GM23248 (cell line): ENCODE measurements at places on chromosomes 13 and 19. TPM values are rescaled to one million over a fixed set of nuclear protein-coding genes. Genes with fewer than 3 reads are reported as not detected.

GRCh38 chr19:58558066-58558622 lies at the start of gene UBE2M:
Gene UBE2M (minus strand): TSS chr19:58558611. CDS start chr19:58558381, 230 bp downstream.
- peak; percentile 77 for DNase-seq

GRCh38 chr19:3443840-3444694 lies 36.3 kb downstream of the SMIM24 start:
- peak; percentile 33 for DNase-seq

- DNase-seq: peak; percentile 42
These were observed 2.8 kb downstream of the ZNF749 start for GRCh38 chr19:57437931-57438330.

- DNase-seq: no peak
These were observed 70.4 kb upstream of the CACNA1A start for GRCh38 chr19:13576726-13577125.

GRCh38 chr13:21567714-21568113 lies 36.3 kb downstream of the MICU2 start:
- DNase-seq: peak; percentile 41

DNA sequence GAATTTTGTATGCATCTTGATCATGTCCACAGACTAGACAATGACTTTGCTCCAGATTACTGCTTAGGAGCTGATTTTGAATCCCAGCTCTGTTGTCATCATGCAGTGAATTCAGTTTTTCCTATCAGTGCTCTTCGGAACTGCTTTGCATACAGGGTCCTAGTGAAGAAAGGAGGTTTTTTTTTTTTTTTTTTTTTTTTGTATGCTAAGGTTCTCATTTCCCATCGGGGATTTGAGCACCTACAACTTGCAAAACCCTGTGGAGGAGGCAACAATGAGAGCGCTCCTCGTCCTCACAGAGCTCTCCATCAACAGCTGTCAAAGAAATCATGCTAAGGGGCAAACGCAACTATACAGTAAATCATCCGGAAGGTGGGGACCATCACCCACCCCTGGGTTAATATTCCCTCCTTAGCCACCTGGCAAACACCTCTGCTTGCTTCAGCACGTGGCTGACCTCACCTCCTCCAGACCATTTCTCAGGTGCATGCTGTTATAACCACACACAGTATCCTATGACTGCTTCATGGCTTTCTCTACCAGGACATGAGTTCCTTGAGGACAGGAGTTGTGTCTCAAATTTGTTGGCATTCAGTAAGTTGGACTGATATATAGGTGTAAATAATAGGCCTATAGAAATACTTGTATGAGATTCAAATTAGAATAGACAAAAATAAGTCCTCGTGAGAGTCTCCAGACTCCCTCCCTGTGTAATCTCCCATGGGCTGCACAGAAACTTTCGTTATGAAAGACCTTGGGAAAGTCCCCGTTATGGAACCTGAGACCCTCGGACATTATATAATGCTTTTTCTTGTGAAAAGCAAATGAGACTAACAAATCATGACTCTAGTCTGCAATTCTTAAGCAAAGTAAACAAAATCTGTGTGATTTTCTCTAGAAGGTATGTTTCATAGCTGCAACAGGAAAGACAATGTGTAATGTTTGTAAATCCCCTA lies 113.8 kb downstream of the KATNAL1 start:
- no peak for DNase-seq

DNA sequence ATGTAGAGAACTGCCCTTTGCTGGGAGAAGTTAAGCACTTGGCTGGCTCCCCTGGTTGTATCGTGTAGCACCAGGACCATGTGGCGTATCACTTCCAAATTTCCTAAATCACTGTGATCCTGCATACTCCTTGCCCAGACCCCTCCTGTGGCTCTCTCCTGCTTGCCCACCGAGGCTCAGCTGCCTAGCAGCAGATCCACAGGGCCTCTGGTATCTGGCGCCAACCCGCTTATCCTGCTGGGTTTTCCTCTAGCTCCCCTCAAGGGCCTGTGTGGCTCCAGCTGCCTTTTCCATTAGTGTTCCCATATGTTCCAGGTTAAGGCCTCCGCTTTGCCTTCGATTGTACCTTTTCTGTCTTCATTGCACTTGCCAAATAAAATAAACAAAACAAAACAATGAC lies 16.5 kb downstream of the LRCH1 start:
- DNase-seq: no peak

ZNF724 gene
- total RNA-seq: 0.76 and 4.3 TPM in 2 replicates

CABP5 gene
- total RNA-seq: not detected in 2 replicates

OR7A17 gene
- total RNA-seq: not detected in 2 replicates

DNA sequence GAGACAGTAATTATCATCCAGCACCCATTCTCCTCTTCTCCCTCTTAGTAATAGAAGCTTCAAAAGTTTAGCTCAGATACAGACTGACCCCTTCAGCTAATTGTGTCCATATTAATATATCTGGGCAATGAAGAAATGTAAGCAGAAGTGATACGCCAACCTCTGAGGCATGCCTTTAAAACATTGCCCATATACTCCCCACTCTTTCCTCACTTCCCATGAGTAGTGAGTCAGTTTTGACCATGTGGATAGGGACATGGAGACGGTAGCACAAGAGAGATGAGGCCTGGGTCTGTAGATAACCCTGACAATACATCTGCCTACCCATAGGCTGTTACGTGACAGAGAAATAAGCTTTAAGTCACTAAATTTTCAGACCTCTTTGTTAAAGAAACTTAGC lies 147.6 kb downstream of the KCTD12 start:
- DNase-seq: no peak

DNA sequence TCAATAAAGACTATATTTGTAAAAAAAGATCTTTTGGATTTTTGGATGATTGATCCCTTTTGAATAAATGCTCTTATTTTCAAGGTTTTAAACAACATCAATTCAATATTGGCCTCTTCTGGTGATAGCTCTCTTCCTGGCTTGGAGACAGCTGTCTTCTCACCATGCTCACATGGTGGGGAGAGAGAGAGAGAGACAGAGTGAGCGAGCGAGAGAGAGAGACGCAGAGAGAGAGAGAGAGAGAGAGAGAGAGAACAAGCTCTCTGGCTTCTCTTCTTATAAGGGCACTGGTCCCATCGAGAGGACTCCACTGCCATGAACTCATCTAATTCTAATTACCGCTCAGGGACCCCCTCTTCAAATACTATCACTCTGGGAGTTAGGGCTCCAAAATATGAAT lies 32.1 kb upstream of the FARP1 start:
- DNase-seq: no peak

DNA sequence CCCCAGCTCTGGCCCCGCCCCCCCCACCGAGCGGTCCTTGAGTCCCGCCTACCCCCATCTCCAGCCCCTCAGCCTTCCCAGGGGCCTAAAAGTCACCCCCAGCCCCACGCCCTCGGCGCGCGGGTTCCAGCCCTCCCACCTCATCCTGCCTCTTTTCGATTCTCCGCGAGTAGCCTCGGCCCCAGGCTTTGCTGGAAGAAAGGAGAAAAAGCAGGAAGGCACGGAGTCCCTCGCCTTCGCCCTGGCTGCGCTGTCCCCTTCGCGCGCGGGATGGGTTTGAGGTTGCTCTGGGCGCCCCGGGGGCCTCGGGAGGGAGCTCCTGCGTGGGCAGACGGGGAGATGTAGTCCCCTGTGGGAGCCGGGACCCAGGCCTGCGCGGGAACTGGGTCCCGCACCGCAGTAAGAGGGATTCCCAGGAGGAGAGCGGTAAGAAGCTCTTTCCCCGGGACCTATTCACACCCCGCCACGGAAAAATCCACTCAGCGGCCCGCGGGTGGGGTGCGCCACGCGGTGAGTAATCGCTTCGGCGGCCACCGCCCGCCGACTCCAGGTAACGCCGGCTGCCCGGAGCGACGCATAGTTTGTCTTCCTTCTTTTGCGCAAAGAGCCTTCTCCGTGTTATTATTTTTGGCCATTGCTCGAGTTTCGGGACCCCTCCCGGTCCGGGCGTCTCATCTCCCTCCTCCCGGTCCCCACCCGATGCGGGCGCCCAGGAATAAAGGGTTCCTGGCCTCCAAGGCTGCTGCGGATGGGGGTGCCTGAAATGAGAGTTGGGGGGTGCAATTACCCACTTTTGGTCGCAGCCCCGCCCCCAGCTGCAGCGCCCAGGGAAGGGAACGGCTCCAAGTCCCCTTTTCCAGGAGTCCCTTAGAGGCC lies 865 bp upstream of the CRLF1 start:
- peak; percentile 32 for DNase-seq

DNA sequence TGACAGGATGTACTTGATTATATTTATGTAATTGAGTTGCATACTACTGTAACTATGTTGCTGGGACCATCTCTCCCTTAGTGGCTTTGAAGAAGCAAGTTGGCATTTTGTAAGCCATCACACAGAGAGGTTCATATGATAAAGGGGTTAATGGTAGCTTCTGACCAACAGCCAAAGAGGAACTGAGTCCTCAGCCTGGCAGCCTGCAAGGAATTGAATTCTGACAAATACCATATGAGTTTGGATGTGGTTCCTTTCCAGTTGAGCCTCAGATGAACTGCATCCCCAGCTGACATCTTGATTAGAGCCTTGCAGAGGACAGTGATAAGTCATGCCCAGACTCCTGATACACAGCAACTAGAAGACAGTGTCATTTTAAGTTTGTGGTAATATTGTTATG lies 8.6 kb upstream of the MYCBP2 start:
- DNase-seq: no peak

DNA sequence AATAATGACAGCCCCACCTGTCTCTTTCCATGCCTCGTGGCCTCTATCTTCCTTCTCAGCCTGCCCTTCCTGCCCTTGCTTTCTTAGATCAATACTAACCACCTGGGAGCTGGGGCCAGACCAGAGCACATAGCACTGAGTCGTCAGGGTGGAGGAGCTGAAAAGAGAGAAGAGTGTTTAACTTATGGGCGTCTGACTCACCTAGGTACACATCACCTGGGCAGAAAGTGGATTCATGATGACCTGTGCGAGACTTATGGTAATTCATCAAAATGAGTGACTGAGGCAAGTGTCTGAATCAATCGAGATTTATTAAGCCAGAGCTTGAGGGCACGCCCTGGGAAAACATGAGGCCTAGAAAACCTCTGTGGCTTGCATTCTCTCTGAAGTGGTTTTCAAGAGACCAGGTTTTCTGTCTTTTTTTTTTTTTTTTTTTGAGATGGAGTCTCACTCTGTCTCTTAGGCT lies 19.2 kb downstream of the CEACAM6 start:
- no peak for DNase-seq

TNFSF9 gene
- total RNA-seq: 0.22 and 1.1 TPM in 2 replicates

ZNF610 gene
- 2.8 and 3.5 TPM in 2 replicates for total RNA-seq

DNA sequence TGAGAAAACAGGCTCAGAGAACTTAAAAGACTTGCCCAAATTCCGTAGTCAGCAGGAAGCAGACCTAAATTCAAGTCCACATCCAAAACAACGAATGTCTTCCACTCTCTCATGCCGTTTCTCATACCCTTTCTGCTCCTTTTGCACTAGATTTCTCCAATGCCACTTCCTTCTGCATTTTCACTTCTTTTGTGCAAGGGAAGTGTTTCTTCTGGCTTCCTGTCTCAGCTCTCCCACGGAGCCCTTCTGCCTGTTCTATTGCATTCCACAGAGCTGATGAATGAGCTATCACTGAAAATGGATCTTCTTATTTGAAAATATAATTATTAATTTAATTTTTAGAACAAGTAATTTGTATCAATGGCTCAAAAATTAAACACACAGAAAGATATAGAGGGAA lies 56.1 kb upstream of the STK24 start:
- peak; percentile 18 for DNase-seq

DNA sequence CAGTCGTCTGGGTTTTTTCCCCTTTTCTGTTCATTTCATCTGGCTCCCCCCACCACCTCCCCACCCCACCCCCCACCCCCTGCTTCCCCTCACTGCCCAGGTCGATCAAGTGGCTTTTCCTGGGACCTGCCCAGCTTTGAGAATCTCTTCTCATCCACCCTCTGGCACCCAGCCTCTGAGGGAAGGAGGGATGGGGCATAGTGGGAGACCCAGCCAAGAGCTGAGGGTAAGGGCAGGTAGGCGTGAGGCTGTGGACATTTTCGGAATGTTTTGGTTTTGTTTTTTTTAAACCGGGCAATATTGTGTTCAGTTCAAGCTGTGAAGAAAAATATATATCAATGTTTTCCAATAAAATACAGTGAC lies 9.3 kb downstream of the CALM3 start:
- DNase-seq: no peak

CEACAM1 gene
- total RNA-seq: not detected in 2 replicates

DNA sequence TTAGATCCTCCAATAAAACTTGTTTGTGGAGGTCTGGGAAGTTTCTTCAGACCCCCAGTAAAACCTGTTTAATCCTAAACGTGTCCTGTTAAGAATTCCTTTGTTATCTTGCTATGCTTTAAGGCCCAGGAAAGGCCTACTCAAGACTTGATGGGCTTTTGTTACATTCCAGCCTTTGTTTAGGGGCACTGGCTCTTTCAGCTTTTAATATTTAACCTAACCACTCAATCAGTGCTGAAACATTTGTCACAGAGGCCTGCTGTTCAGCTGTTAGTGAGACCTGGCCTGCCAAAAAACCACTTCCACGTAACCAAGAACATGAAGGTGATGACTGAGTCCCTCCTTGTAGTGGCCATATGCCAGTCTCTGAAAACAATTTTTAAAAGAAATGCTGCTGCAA lies 41.7 kb downstream of the PCDH17 start:
- DNase-seq: no peak
